ENCODE measurements at places on chromosomes 5 and 9.

DNA sequence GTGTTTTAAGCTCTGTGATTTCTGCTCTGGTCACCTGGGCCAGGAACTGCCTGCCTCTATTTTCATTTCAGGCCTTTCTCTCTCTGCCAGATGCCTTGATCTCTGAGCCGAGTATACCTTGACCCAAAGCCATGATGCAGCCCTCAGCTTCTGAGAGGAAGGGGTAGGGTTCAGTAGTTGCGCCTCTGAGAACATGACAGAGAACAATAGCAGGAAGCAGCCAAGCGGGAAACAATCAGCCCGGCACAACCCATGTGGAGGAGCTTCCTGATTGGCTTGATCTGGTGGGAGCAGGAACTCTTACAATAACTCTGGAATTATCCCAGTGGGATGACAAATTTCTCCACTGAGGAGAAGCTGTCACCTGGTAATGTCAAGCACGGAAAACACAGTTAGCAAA, 127.4 kb downstream of the PALM2AKAP2 start:
- DNase-seq, result no peak

DNA sequence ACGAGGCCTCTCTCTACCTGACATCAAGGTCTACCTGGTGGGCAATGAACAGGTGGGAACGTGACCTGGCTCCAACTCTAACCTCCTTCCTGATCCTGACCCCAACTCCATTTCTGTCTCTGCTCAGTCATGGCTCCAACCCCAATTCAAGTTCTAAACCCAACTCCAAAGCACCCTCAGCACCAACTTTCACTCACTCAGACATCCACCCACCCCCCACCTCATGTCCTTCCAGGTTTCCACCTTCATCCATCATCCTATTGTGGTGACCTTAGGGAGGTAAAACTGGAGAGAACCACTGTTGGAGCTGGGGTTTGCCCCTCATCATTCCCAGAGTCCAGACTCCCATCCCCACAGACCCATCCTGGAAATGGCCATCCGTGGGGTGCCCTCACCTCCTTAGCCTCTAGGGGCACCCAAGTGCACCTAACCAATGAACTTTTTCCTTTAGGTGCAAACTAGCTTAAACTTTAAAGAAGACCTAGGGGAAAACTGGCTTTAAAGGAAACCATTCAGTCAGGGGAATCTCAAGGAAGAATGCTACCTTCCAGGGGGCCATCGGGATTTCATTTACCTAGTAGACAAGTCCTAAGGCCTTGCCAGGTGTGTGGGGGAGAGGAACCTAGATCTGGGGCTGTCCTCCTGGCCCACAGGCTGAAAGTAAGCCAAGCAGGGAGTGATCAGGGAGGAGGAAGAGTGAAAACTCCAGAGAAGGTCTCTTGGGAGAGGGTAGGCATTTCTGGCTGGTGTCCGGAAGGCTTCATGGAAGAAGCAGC, 11.3 kb downstream of the RGS14 start:
- peak; percentile 35 for DNase-seq

GRCh38 chr9:86983249-86983619, 35.9 kb upstream of the GAS1 start:
- no peak for DNase-seq

GRCh38 chr5:169706071-169706470, 69.0 kb downstream of the DOCK2 start:
- DNase-seq, result no peak

DNA sequence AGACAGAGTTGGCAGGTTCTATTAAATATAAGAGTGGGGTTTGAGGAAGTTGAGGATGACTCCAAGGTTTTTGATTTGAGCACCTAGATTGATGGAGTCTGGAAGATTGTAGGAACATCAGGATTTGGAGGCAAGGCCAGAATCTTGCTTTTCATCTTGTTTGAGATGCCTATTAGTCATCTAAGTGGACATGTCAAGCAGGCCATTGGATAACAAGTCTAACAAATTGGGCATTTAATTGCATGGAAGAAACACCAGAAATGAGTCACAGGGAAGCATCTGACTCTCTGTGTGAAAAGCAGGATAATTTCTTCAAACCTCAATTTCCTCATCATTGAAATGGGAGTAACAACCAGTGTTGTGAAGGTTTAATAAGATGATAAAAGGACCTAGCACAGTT, 53.3 kb upstream of the ARL15 start:
- DNase-seq, result no peak

GRCh38 chr5:2557435-2557834, 194.0 kb downstream of the IRX2 start:
- DNase-seq, result no peak

DNA sequence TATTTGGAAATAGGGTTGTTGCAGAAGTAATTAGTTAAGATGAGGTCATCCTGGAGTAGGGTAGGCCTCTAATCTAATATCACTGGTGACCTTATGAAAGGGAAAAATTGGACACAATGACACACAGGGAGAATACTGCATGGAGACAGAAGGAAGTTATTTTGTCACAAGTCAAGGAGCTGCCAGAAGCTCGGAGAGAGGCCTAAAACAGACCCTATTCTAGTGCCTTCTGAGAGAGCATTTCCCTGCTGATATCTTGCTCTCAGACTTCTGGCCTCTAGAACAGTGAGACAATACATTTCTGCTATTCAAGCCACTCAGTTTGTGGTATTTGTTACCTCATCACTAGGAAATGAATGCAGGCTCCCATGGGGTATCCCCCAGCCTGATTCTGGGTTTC, 332.9 kb downstream of the CSNK1G3 start:
- no peak for DNase-seq

DNA sequence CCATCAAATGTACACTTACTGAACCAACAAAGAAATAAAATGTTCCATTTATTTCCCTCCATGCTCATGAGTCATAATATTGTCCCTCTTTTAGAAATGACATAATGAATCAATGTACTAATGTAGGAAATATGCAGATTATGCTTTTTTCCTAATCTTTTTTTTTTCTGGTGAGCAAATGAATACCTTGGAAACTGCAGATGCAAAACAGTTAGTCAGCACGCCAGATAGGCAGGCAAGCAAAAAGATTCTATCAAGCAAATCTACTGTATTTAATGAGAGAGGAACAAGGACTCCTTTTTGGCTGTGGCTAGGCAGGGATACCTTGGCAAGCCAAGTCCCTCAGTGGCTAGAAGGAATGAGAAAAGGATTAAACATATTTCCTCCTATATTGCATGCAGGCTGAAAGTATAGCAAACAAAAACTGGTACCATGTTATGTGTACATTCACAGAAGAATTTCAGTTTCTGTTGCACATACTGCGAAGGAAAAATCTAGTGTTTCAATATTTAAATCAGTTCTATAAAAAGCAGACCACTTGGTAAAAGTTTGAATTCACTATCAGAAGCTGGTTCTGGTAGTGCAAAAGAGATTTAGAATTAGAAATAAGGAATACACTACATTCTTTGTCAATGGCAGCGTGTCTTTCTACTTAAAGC, 605.4 kb downstream of the TLE1 start:
- DNase-seq, result no peak

GRCh38 chr5:73499187-73499586, 945 bp downstream of the BTF3 start:
- no peak for DNase-seq

- peak; percentile 59 for DNase-seq
These were observed 93.6 kb downstream of the NR3C1 start for GRCh38 chr5:143309661-143310431.

DNA sequence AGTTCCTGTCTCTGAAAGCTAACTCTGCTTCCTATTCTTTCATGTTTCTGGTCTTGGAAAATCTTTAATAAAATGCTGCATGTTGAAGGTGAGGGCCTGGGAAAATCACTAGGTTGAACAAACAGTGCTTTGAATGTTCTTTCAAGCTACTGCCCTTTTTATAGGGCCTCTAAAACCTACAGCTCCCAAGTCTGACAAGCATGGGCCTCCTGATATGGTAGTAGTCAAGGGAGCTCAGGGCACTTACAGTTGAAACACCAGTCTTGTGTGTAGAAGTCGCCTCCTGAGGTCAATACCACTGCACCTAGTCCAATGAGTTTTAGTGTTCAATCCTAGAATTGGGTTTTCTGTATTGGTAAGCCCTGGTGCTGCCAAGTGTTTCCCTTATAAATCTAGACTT, 20.5 kb downstream of the VLDLR start:
- DNase-seq, result no peak

GRCh38 chr5:128264564-128265360, 181.2 kb downstream of the SLC12A2 start:
- no peak for DNase-seq

GRCh38 chr5:96967400-96967799, 31.5 kb downstream of the LNPEP start:
- DNase-seq, result no peak

DNA sequence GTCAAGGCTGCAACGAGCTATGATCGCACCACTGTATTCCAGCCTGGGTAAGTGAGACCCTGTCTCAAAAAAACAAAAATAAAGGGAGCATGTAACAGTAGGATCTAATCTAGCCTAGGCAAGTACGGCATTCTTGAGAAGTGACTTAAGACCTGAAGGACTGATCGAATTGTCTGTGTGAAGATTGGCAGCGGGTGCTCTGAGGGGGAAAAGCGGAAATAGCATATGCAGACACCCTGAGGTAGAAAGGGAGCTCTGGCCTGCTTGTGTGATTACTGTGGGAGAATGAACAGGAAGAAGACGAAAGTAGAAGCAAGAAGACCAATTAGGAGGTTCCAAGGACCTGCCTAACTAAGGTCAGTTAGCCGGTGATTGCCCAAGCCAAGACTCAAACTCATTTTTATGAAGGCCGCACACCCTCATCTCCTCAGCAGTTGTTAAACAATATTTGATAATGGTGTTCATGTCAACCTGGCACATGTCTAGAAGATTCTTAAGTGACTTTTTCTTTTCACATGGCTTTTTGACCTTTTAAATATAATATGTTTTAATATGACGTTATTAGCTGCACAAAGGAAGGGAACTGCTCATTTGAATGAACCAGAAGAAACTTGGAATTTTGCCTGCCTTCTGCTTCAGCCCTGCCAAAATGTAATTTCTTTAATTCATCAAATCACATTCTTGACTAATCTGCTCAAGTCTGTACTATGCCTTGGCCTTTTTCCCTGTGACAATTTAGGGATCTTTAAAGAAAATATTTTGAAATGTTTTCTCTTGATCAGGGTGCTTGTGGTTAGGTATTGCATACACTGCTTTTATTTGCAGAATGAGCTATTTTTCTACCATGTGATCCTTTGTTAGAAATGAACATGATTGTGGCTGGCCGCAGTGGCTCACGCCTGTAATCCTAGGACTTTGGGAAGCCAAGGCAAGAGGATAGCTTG, 289.2 kb upstream of the DMRT1 start:
- no peak for DNase-seq

Measured in inflammatory macrophage (primary cell).